ENCODE measurements at places on chromosomes 2 and 18. TPM values are rescaled to one million over a fixed set of nuclear protein-coding genes. Genes with fewer than 3 reads are reported as not detected.

The SCN9A gene
- total RNA-seq: not detected

The ZBTB14 gene
- 47.9 TPM for total RNA-seq

The NTSR2 gene
- not detected for total RNA-seq

The SERPINB10 gene
- not detected for total RNA-seq

The HOXD11 gene
- total RNA-seq: not detected

The CHRND gene
- not detected for total RNA-seq

DNA sequence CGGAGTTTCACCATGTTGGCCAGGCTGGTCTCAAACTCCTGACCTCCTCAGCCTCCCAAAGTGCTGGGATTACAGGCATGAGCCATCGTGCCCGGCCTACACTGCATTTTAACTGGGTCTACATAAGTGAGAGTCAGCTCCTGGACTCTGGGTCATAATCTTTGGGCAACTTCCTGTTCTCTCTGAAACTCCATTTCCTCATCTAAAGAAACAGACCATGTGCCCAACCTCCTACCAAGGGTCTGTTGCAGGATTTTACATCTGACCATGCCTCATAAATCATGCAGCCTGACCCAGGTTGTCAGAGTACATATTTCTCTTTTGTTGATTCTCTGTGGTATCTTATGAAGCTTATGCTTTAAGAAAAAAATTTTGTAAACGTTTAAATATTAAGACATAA, 280.4 kb downstream of the ALPK2 start:
- no peaks in the 10 kb centered on the region for H3K36me3 ChIP-seq
- H3K27ac ChIP-seq: no peak overlapping the region
- H3K4me3 ChIP-seq: no peak overlapping the region
- no peak for DNase-seq
- H3K4me1 ChIP-seq: no peaks in the 10 kb centered on the region

- H3K4me3 ChIP-seq: no peak overlapping the region
- no peaks in the 10 kb centered on the region for H3K4me1 ChIP-seq
- no peaks in the 10 kb centered on the region for H3K27me3 ChIP-seq
These were observed 34.0 kb upstream of the MALL start for GRCh38 chr2:110149330-110150220.

DNA sequence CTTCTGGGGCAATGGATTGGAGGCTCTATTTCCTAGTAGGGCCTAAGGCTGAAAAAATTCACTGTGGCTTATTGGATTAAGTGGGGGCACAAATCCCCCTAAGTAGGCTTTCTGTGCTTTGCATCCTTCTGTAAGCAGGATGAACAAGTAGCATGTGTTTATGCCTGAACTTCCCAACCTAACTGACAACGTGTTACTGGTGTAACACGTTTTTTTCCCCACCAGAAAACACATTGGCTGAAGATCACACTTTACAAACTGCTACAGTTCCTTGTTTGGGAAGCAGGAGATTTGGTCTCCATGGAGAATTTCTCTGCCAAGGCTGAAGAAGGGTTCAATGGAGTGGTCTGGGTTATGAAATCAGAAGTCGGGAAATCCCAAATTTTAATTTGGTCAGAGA, 7.2 kb upstream of the ITGA6 start:
- no peaks in the 10 kb centered on the region for H3K27me3 ChIP-seq
- no peak for DNase-seq
- H3K4me3 ChIP-seq: no peak overlapping the region

GRCh38 chr2:136407952-136408318, 290.0 kb upstream of the CXCR4 start:
- H3K27me3 ChIP-seq: peaks cover 11% of the 10 kb centered on the region
- no peak overlapping the region for H3K4me3 ChIP-seq
- DNase-seq: no peak

- H3K4me3 ChIP-seq: no peak within 1 kb of the TSS
- H3K4me1 ChIP-seq: no peaks in the 10 kb centered on the region
- no peak within 1 kb of the TSS for H3K27ac ChIP-seq
- H3K27me3 ChIP-seq: no peaks in the 10 kb centered on the region
These were observed at the start of gene MPP4 for GRCh38 chr2:201698588-201699226. TSS of gene MPP4 (minus strand) at chr2:201698644. CDS start at chr2:201693954, 4,690 bp downstream.

- no peak for DNase-seq
- no peaks in the 10 kb centered on the region for H3K4me1 ChIP-seq
These were observed 127.3 kb downstream of the DNER start for GRCh38 chr2:229586746-229587705.

DNA sequence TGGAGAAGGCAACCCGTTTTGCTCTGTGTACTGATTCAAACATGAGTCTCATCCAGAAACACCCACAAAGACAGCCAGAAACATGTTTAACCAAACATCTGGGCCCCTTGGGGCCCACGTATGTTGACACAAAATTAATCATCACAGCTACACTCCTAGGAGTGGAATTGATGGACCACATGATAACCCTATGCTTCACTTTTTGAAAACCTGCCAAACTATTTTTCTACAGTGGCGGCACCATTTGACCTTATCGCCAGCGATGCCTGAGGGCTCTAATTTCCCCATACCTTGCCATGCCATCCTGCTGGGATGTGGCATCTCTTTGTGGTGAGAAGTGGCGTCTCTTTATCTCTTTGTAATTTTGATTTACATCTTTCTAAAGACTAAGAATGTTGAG, 38.5 kb downstream of the PSMG2 start:
- no peak overlapping the region for H3K4me3 ChIP-seq
- H3K4me1 ChIP-seq: no peaks in the 10 kb centered on the region
- H3K36me3 ChIP-seq: no peaks in the 10 kb centered on the region
- H3K27ac ChIP-seq: no peak overlapping the region
- DNase-seq: no peak

- DNase-seq: no peak
- no peaks in the 10 kb centered on the region for H3K27me3 ChIP-seq
- no peak overlapping the region for H3K4me3 ChIP-seq
- no peaks in the 10 kb centered on the region for H3K4me1 ChIP-seq
These were observed 23.7 kb downstream of the KIAA2012 start for GRCh38 chr2:202096736-202097135.

- H3K36me3 ChIP-seq: no peaks in the 10 kb centered on the region
- no peak for DNase-seq
- H3K4me3 ChIP-seq: no peak overlapping the region
- H3K27me3 ChIP-seq: no peaks in the 10 kb centered on the region
These were observed 64.0 kb downstream of the SLC40A1 start for GRCh38 chr2:189516546-189516945.

GRCh38 chr2:217177720-217178119, 317.9 kb upstream of the TNP1 start:
- no peak overlapping the region for H3K4me3 ChIP-seq
- H3K4me1 ChIP-seq: no peaks in the 10 kb centered on the region
- no peaks in the 10 kb centered on the region for H3K27me3 ChIP-seq
- no peak for DNase-seq

GRCh38 chr2:49113046-49113445, 41.3 kb downstream of the FSHR start:
- no peak for DNase-seq
- no peaks in the 10 kb centered on the region for H3K4me1 ChIP-seq
- no peaks in the 10 kb centered on the region for H3K36me3 ChIP-seq
- no peak overlapping the region for H3K4me3 ChIP-seq
- H3K27me3 ChIP-seq: no peaks in the 10 kb centered on the region

DNA sequence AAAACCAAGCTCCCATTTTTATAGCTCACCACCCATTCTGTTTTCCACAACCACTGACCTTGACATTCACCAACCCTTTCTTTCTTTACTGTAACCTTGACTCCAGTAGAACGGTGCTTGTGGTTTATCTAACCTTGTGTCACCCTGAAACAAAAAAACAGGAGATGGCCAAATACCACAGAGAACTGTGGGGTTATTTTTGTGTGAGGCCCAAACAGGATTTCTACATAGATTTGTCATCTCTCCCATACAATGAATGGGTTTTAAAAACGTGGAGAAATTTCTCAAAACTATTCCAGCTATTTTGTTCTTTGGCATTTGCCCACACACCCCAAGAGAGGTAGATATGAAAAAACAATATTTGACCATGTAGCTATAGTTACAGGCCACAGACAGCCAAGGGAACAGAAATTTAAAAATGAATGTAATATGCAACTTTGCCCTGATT, 231.3 kb upstream of the TANK start:
- H3K4me1 ChIP-seq: no peaks in the 10 kb centered on the region
- no peak overlapping the region for H3K27ac ChIP-seq
- H3K4me3 ChIP-seq: no peak overlapping the region
- H3K36me3 ChIP-seq: no peaks in the 10 kb centered on the region

- H3K4me3 ChIP-seq: no peak overlapping the region
- DNase-seq: no peak
- no peaks in the 10 kb centered on the region for H3K36me3 ChIP-seq
- H3K27me3 ChIP-seq: no peaks in the 10 kb centered on the region
These were observed 56.3 kb downstream of the TLK1 start for GRCh38 chr2:171104379-171104778.

DNA sequence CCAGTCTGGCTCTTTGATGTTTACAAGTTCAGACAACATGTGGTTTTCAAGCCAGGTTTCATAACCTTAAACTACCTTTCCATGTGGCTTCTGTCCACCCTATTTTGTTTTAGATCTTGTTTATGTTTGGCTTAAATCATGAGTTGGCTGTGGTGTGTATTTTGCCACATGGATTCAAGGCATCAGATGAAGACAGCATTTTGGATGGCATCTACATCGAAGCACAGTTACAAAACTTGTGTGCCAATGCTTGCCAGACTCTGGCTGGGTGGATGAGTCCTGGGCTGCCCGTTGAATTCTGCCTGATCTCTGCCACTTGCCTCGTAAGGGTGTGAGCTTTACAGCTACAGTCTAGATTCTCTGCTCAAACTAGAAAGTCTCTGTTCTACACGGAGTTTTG, 335.3 kb downstream of the MYCN start:
- no peaks in the 10 kb centered on the region for H3K4me1 ChIP-seq
- no peaks in the 10 kb centered on the region for H3K27me3 ChIP-seq
- no peak for DNase-seq

GRCh38 chr2:125168442-125168841, 1143.4 kb downstream of the CNTNAP5 start:
- no peak for DNase-seq
- H3K36me3 ChIP-seq: no peaks in the 10 kb centered on the region
- H3K4me1 ChIP-seq: no peaks in the 10 kb centered on the region
- H3K27me3 ChIP-seq: no peaks in the 10 kb centered on the region
- H3K27ac ChIP-seq: no peak overlapping the region

All from CD4-positive, alpha-beta memory T cell (primary cell).